A549 treated with dexamethasone at 1 μM for 4 hours (cell line): ENCODE measurements at places on chromosomes 7 and 10. TPM values are rescaled to one million over a fixed set of nuclear protein-coding genes. Genes with fewer than 3 reads are reported as not detected.

Gene RBAK
- 5.7 to 7.8 TPM (median 6.5 TPM) in 5 replicates for total RNA-seq

Gene ITGB8
- 0.73 to 1.6 TPM (median 1.2 TPM) in 5 replicates for total RNA-seq

Gene KIAA1217
- total RNA-seq = 1.0 to 1.9 TPM (median 1.4 TPM) in 5 replicates

Gene CYP26A1
- total RNA-seq = 2.5 to 3.2 TPM (median 2.6 TPM) in 5 replicates

Gene MOGAT3
- 0.20 TPM in 1 of 5 replicates, not detected in the others for total RNA-seq

Gene YKT6
- 108 to 120 TPM (median 114 TPM) in 5 replicates for total RNA-seq
